ENCODE measurements at places on chromosomes 7 and 10. TPM values are rescaled to one million over a fixed set of nuclear protein-coding genes. Genes with fewer than 3 reads are reported as not detected.
A peak's percentile ranks its signal among the peaks of the same experiment; 100 is the strongest.

H2BK1 gene
- total RNA-seq: not detected

GRCh38 chr10:18577823-18578685 is 73.3 kb downstream of the NSUN6 start:
- DNase-seq: no peak

GJD4 gene
- not detected for total RNA-seq

GRCh38 chr10:91880310-91880709 is 29.0 kb downstream of the FGFBP3 start:
- DNase-seq: peak; percentile 90

- no peak for DNase-seq
Measured at GRCh38 chr7:7228967-7229366, 46.6 kb downstream of the C1GALT1 start.

GFRA1 gene
- total RNA-seq: under 0.01 TPM

ZNF853 gene
- total RNA-seq: 0.53 TPM
